ENCODE measurements at places on chromosomes 12 and 14. TPM values are rescaled to one million over a fixed set of nuclear protein-coding genes. Genes with fewer than 3 reads are reported as not detected.
A peak's percentile ranks its signal among the peaks of the same experiment; 100 is the strongest.

DNA sequence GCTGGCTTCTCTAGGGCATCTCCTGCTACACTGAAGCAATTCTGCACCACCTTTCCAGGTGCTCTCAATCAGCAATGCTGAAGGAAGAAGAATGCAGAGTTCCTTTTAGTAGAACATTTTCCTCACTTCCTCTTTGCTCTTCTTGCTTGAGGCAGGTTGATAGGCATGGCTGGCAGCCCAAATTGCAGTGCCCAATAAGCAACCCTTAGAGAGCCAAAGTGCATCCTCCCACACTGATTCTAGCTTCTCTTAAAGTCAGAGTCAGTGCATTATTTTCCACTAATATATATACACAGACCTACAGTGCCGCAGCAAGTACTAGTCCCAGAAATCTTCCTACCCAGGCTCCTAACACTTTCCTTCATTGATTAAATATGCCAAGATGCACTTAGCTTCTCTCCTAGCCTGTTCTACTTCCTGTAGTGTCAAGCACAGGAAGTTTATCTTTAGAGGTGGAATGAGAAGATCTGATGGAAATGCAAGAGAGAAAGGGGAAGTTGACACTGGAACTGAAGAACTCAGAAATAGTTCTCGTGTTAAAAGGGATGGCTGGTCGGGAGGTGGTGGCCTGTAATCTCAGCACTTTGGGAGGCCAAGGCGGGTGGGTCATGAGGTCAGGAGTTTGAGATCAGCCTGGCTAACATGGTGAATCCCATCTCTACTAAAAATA is 132.7 kb downstream of the SSPN start:
- no peak for DNase-seq

DNA sequence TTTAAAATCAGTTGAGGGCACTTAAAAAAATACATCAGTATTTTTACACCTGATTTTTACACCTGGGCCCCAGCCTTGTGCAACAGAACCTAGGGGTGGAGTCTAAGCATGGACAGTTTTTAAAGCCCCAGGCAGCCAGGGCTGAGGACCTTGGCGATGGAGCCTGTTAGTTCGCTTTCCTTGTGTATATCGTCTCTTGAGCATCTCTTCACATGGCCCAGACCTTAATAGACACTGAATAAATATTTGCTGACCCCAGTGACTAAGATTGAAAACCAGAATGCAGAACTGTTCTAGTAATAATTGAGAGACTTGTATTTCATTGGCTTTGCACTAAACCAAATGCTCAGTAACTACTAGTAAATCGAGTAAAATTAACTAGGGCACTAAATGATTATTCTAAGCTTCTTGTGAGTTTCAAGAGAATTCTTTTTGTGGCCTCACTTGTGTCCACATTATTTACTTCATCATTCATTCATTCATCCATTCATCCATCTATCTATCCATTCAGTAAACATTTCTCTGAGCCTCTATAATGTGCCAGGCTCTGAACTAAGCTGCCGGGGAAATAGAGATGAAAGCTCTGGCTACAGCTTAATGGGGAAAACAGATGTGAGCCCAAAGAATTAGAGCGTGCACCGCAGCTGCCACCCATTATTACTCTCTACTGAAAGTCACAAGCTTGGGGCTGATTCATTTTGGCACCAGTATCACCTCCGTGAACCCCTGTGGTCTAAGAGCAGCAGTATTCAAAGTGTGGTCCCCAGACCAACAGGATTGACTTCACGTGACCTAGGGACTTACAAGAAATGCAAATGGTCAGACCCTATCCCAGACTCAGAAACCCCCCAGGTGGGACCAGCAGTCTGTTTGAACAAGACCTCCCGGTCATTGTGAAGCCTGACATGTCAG is 30.7 kb upstream of the BCL7A start:
- DNase-seq = no peak

DNA sequence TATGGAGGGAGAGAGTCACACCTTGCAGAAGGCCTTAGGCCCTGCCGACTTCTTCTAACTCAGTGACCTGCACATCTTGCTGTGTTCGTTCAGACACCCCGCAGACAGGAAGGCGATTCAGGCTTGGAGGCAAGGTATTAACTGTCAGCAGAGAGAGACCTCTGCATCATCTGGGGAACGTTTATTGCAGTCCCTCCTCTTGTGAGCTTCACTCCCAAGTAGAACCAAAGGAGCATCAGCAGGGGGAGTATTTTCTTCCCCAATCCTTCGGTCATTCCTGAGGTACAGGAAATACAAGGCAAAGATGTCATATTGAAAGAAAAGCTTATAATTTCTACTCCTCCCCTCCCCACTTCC is 217.9 kb downstream of the CRADD start:
- DNase-seq = no peak

DNA sequence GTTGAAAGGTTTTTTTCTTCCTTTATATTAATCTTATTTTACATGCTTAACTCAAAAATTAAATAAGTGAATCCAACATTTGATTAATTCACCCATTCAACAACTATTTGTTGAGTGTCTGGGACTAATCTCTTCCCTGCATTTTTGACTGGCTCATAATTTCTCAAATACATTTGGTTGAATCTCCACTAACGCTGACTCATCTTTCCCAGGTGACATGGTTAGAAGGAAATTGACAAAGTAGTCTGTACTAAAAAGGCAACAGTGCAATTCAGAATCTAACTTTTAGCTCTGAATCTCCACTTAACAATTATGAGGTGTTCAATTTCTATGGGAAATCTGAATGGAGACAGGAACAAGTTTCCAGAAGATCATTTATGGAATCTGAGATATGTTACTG is 88.9 kb downstream of the LIN7A start:
- no peak for DNase-seq

- no peak for DNase-seq
Observed at GRCh38 chr14:55747186-55747585, 167.2 kb downstream of the KTN1 start.

DNA sequence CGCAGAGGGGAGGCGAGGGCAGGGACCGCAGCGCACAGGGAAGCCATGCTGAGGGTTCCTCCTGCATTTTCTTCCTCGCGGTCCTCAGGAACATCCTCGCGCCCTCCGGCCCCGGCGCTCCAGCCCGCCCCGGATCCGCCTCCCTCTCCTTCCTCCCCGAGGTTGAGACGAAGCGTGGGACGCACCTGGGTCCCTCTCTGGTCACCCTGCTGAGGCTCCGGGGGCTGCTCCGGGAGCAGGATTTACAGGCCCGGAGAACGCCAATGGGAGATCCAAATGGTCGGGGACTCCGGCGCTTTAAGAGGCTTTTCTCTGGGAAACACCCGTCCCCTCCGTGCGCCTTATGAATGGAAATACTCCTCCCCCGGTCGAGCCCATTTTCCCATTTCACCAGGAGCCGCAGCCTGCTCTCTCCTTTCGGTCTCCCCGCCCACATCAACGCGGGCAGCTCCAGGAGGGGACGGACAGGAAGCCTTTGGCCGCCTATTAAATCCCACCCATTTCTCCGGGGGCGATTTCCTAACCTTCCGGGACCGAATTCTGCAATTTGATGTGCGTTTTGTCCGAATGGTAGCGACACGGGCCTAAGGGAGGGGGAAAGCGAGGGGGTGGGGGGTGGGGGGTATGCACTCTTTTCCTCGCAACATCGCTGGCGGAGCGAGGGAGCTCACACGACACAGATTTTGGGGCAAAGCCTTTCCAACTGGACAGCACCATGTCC is at the start of gene UNC79:
UNC79 (plus strand) TSS at position 625 of the 721 bp plus-strand sequence; CDS start at position 716, 91 bp downstream.
- DNase-seq = peak; percentile 25

DNA sequence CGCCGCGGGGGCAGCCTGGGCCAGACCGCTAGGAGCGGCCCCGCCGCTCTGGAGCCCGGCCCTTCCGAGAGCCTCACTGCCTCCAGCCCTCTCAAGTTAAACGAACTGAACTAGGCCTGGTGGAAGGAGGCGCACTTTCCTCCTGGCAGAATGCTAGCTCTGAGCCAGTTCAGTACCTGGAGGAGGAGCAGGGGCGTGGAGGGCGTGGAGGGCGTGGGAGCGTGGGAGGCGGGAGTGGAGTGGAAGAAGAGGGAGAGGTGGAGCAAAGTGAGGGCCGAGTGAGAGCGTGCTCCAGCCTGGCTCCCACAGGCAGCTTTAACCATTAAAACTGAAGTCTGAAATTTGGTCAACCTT is 5.3 kb downstream of the LTB4R start:
- no peak for DNase-seq

GRCh38 chr12:111143271-111143670 is 222.9 kb upstream of the MYL2 start:
- no peak for DNase-seq

DNA sequence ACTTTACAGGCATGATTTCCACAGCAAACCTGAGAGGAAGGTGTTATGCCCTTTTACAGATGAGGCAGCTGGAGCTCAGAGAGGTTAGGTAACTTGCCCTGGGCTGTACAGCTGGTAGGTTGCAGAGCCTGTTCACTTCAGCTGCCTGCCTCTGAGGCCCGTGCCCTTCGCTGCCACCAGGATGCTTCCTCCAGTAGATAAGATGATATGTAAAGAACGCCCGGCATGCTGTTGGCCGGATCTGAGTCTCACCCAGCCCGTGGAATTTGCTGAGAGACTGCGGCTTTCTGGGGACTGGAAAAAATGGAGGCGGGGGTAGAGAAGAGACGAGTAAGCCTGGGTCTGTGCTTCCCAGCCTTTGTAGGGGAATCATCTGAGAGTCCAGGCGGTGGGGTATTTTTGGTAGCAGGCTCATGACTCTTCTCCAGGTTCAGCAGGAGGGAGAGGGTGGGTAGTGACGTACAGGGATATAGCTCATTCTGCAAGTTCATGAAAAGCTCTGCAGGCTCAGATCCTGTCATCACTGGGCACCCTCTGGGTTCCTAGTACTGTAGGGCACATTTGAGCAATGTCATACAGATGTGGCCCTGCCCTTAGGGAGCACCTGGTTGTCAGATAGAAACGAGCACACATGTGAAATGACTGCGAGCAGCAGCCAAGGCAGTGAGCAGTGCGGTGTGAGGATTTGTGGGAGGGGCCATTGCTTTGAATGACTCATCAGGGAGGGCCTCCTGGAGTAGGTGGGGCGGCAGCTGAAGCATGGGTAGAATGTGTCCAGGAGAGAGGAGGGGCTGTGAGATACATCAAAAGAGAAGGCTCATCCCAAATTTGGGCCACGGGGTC is 159.4 kb downstream of the TSPAN9 start:
- DNase-seq = peak; percentile 71

DNA sequence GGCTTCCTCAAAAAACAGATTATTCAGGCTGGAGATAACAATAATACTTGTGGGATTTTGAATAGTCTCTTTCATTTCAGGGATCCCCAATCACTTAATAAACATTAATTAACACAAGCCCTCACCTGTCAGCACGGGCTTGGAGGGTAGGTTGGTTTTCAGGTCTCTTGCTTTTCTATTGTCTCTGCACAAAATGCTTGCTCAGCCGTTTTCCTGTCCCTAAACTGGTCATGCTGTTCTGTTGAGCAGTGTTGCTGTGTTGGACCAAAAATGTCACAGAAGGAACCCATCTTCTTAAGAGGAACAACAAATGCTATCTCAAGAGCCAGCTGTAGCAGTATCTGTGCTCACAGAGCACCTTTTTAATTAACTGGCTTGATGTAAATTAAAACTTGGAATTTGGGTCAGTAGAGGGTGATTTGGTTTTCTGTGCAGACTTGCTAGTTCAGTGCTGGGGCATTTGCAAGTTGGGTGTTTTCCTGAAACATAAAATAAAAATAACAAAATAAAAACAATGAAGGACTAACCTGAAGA is 231.8 kb upstream of the CRY1 start:
- no peak for DNase-seq

- no peak for DNase-seq
Observed at GRCh38 chr14:79542121-79542520, 669.2 kb downstream of the DIO2 start.

The GLI1 gene
- 0.50 TPM for total RNA-seq

The ACSM4 gene
- not detected for total RNA-seq

The PABPN1 gene
- total RNA-seq = 60.8 TPM

The GPR68 gene
- total RNA-seq = 3.6 TPM

The DPPA3 gene
- total RNA-seq = not detected

The CYP46A1 gene
- total RNA-seq = not detected

The LALBA gene
- not detected for total RNA-seq

The KRR1 gene
- total RNA-seq = 87.5 TPM
